ENCODE measurements at places on chromosomes 12 and 14. TPM values are rescaled to one million over a fixed set of nuclear protein-coding genes. Genes with fewer than 3 reads are reported as not detected.

GRCh38 chr12:69661386-69661785, 37.7 kb downstream of the BEST3 start:
- no peak for DNase-seq

The CLEC14A gene
- 4.8 TPM for total RNA-seq

GRCh38 chr12:65472079-65472478, 193.6 kb downstream of the MSRB3 start:
- DNase-seq: no peak

The COX8C gene
- total RNA-seq: not detected

The VRTN gene
- total RNA-seq: 0.05 TPM

DNA sequence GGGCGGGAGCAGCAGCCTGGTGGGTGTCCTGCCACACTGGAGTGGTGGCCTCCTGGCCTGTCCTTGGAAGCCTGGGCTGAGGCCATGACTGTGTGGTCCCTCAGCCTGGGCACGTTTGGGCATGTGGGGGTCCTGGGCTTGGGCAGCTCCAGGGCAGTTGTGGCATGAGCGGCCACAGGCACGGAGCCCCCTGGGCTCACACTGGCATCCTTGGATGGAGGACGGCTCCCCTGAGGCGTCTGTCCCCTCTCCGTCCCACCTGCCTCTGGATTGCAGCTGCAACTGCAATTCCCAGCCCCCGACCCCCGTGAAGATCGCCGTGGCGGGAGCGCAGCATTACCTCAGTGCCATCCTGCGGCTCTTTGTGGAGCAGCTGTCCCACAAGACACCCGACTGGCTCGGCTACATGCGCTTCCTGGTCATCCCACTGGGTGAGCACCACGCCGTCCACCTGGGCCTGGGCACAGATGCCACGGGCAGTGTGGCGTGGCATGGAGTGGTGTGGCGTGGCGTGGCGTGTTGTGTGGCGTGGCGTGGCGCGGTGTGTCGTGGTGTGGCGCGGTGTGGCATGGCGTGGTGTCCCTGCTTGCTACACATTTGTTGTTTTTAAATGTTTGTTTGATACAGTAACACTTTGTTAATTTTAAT, 15.1 kb upstream of the TEX22 start:
- no peak for DNase-seq

The MFAP5 gene
- 7.5 TPM for total RNA-seq

- no peak for DNase-seq
Measured at GRCh38 chr14:61630399-61631044, 64.8 kb upstream of the HIF1A start.

DNA sequence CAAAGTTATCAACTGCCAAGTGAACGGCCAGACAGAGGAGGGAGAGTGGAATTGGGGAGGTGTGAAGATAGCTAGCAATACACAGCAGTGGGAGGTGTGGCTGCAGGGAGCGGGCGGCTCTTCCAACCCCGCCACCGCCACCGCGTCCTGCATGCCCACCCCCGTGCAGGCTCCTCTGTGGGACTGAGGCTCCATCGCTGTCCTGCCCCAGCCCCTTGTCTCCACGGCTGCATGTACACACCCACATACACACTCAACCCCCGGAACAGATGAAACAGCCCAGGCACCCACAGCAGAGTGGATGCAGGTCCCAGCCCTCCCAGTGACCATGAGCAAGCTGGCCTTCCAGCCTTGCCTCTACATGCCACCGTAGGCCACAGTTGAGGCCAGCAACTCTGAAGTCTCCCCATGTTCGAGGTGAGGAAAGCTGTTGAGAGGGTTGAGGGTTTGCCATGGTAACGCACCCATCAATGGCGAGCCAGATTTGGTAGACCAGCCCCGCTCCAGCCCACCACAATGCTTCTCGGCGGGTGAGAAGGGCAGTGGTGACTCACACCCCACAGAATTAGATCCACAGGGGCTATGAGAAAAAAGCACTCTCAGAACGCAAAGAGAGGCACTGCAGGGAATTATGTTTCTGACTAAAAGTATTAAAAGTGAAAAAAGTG, 39.3 kb downstream of the PITPNM2 start:
- no peak for DNase-seq

The CCDC197 gene
- not detected for total RNA-seq

DNA sequence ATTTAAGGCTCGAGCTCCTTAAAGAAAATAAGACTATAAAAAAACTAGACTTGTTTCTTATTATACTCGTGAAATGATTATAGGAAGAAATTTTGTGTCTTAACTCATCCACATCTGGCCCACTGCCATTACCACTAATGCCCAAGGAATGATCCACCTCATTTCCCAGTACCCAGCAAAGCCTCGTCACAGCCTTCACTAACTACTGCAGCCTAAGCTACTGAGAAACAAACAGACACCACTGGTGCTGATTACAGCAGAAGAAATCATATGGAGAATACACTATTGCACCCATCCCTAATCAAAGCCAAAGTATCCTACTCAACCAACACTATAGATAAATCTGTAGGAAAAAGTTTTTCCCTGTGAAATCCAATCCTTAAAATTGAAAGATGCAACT, 205.3 kb upstream of the NAV3 start:
- no peak for DNase-seq

The RSRC2 gene
- total RNA-seq: 75.5 TPM

DNA sequence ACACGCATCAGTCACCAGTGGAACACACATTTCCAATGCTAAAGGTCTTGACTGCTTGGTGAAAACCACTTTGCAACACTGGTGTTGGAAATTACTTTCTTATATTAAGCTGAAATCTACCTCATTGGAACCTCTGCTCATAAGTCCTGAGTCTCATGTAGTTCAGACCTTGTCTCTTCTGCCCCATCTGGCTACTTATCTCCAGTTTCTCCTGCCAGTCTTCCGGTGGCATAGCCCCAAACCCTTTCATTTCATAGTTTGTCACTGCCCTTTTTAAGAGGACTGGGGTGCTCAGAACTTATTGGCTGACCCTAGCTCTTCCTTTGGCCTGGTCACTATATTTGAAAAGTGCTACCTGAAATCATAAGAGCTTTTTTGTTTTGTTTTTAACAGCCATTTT, 43.7 kb downstream of the HELB start:
- DNase-seq: no peak

GRCh38 chr14:58297412-58297761, 968 bp upstream of the ARID4A start:
- DNase-seq: no peak

GRCh38 chr14:91246051-91246852, 1.7 kb upstream of the GPR68 start:
- no peak for DNase-seq

- no peak for DNase-seq
Measured at GRCh38 chr12:51378749-51379148, 12.5 kb downstream of the GALNT6 start.

DNA sequence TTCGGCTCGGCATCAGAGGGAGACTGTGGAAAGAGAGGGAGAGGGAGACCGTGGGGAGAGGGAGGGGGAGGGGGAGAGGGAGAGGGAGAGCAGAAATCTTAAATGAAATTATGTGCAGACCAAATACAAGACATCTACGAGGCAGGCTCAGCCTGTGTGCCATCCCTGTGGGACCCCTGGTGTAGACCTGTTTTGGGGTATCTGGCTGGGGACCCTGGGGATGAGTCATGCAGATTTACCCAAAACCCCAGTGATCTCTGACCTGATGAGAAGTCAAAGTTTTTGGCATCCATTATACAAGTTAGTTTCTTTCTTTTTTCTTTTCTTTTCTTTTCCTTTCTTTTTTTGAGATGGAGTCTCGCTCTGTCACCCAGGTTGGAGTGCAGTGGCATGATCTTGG, 44.4 kb downstream of the ADGRD1 start:
- no peak for DNase-seq

Measured in thymus (tissue), 14 donors.